Naive thymus-derived CD8-positive, alpha-beta T cell (primary cell): ENCODE measurements at places on chromosomes 2 and 18. TPM values are rescaled to one million over a fixed set of nuclear protein-coding genes. Genes with fewer than 3 reads are reported as not detected.

DNA sequence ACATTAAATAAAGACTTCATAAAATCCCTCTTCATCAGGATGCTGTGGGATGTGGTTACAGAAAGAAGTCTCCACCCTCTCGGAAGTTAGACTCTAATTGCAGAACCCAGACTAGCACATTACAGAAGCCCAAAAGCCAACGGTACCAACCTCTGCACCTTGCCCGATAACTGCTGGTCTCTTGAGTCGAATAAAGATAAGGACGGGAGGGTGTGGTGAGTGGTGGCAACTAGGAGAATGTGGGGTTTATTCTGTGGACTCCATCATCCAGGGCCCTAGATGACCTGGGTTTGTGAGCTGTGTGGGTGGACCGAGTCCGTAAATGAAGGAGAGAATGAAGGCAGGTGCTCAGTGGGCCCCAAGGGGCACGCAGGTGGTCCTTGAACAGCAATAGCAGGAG lies 462.8 kb upstream of the ID2 start:
- DNase-seq, result no peak

DNA sequence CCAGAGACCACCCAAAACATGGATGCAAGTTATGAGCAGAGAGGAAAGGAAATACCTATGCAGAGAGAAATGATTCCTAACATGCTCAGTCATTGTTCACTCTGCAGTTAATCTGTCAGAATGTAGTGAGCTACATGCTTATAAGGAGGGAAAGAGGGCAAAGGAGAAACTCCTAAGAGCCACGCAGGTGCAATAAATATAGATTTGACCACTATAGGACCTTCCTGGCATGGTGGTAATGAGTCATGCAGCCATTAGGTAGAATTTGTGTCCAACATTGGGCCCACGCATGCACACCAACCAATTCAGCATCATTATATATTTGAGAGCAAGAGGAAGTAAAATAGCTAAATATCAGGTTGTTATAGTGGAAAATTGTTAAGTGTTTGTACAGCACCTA lies 699.9 kb downstream of the DSC3 start:
- DNase-seq, result no peak

DNA sequence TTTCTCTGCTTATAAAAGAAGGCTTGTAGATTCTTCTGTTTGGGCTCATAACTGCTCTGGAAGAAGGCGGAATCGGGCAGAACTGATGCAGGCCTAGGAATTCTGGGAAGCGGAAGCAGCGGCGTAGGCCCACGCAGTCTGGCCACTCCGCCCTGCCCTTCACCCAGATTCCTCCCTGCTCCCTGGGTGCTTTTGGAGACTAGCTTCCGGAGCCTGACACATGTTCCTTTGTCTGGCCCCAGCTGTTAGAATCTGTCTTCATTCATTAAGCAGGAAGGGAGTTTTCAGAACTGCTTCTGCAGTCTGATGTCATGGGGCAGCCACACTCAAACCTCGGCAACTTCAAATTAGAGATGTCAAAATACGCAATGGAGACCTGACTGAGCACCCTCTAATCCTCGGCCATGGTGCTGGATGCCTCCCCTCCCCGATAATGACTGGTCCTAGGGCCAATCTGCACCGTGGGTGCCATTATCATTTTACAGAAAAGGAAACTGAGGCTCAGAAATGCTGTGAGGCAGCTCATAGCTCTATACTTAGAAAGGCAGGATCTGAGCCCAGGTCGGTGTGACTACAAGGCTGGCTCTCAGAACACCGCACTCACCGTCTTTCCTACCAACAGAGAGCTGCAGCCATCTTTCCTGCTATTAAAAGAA lies 275.7 kb downstream of the MYCN start:
- no peak for DNase-seq

KCNE4 gene
- not detected for total RNA-seq

UGT1A6 gene
- total RNA-seq, result not detected

LIPG gene
- not detected for total RNA-seq
